ENCODE measurements at places on chromosomes 2 and 18.

DNA sequence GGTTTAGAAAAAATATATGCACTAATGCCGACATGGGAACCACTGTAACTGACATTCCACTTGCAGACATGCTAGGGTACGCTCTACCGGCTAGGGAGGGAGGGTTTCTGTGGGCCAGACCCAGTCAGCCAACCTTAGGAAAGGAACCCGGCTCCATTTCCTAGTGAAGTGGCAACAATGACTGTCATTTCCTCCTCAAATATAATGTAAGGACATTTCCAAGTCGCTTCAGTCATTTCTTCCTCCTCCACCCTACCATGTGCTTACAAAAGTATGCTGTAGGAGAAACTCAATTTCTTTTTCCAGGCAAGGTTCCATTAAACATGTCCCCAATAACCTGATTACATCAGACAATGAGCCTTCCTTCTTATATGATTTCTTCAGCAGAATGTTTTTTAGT is 64.3 kb upstream of the PSMD14 start:
- DNase-seq = no peak

- DNase-seq = no peak
Observed at GRCh38 chr2:3427272-3427671, 47.8 kb downstream of the TRAPPC12 start.

DNA sequence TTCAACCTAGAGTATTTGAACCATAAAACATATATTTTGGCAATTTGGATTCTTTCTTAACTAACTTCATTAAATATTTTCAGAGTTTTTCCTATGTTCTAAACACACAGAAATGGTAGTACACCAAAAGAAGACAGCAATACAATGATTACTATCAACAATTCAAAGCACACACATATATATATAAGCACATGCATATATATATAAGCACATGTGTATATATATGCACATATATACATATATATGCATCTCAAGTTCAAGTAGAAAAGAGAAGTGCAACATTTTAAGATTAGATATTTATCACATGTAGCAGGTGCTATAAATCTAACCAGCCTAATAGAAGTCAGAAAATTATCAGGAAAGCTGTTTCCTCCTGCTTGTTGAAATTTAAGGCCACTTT is 320.9 kb upstream of the FSIP2 start:
- DNase-seq = no peak

DNA sequence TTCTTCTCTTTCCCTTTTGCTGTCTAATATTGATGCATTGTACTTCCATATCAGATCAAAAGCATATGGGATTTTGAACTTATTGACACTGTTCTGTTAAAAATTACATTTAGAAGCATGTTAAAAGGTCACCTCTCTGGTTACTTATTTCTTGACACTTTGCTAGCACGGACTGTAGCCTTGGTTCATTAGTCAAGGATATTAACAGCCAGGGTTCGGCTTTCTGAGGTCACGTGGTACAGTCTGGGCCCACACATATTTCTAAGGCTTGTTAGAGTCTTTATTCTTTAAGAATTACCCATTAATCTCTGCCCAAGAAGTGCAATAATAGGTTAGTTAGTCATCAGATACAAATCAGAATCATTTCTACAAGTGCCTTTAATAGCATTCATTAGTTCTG is 1035.8 kb upstream of the FANCL start:
- no peak for DNase-seq
